ENCODE measurements at places on chromosomes 11 and 22.
A peak's percentile ranks its signal among the peaks of the same experiment; 100 is the strongest.

- no peak for DNase-seq
Observed at GRCh38 chr11:76604081-76604625, 66.4 kb downstream of the LRRC32 start.

DNA sequence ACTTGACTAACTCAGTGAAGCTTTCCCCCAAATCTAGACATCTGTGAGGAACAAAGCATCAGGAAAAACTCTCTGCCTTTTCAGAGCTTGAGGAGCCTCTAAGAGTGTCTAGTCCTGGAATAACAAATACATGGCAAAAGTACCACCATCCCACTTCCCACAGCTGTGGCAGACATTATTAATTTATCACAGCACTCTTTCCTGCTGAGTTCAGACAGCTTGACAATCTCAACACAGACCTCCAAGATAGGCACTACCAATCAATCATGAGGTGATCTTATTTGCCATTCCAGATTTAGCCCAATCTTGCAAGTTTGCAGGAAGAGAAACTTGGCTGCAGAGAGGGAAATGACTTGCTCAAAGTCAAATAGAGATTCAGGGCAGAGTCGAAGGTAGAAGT lies 202.8 kb downstream of the MN1 start:
- no peak for DNase-seq

DNA sequence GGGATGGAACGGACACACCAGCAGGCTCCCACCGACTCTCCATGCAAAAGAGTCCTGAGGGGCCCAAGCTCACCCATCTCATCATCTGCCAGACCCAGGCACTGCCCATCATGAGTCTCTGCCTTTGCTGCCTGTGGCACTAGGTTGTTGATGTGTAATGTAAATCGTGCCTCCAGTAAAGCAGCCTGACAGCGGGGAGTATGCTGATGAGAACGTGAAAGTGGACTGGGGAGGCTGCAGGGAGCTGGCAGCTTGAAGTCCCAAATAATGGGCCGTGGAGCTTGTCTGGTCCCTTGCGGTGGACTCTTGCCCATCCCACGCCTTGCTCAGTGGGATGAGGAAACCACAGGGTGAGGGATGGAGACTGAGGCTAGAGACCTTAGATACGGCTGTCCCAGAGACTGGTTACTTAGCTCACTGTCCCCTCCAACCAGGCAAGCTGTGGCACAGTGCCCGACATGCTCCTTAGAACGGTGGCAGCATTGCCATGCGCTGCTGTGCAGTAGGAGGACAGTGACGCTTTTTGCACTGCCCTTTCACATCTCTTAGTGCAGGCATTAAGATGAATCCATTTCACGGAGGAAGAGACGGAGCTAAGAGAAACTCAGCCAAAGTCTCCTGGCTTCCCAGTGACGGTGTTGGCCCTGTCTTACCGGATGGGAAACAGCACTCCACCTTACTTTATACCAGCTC lies 39.6 kb upstream of the PLET1 start:
- no peak for DNase-seq

GRCh38 chr22:48449466-48450187 lies 1378.0 kb downstream of the BRD1 start:
- DNase-seq: no peak

DNA sequence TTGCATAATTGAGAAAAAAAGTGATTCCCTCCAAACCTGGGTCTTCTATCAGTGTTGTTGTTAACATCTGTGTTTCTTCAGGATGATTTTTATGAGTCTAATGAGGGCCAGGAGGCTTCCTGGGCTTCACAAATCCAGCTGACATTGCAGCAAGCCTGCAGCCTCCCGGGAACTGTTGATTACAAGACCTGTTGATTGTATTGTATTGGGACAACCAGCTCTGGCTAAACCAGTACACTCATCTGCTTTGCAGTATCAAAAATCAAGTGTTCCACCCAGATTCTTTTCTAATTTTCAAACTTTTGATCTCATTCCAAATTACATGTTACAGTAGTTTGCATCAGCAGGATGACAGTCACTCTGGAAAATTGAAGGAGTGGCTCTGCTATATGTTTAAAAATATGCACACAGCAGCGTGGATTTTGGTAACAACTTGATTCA lies 16.1 kb upstream of the PRSS23 start:
- DNase-seq: no peak

GRCh38 chr11:113645593-113646349 lies 60.3 kb downstream of the TMPRSS5 start:
- no peak for DNase-seq

- no peak for DNase-seq
Observed at GRCh38 chr11:100687630-100688395, 725 bp downstream of the ARHGAP42 start.

GRCh38 chr11:115545581-115546210 lies 41.5 kb upstream of the CADM1 start:
- no peak for DNase-seq

DNA sequence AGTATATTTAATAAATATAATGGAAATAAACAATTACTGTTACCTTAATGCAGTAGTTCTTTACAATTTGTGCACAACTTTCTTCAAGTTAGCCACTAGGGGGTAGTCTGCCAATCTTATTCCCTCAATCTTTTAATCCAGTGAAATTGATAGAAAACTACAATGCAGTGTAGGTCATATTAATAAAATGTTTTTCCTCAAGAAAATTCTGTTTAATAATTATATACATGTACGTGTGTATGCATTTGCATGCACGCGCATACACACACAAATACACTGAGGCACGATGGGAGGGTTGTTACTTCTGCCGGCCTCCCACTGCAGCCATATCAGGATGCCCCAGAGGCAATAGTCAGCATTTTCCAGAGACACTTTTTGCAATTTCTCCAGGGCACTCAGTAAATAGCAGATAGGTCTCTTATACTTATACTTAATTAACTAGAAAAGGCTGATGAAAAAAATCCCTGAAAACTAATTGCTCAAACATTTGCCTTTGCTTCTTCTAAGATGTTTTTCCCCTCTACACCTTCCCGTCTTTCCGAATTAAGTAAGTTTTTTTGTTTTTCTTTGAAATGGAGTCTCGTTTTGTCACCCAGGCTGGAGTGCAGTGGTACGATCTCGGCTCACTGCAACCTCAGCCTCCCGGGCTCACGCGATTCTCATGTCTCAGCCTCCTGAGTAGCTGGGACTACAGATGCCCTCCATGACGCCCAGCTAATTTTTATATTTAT lies 3.1 kb downstream of the GAB2 start:
- no peak for DNase-seq

DNA sequence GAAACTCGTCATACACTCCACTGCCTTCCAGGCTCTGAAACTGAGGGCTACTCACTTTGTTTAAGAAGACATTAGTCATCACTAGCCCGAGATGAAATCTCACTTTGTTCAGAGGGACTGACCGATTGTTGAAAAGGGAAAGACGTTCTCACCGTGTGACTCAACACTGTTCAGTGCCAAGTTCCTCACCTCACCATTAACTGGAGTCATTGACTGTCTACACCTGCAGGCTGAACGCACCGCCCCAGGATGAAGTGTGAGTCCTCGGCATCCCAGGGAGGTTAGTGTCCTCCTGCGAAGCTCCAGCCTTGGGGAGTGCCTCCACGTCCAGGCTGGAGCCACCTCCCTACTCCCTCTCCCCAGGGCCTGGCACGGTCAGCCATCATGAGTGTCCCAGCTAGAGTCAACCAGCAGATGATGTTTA lies 30.4 kb downstream of the FADD start:
- no peak for DNase-seq

- no peak for DNase-seq
Observed at GRCh38 chr22:24474221-24474620, 20.9 kb upstream of the UPB1 start.

GRCh38 chr11:70059971-70060370 lies 18.1 kb upstream of the ANO1 start:
- no peak for DNase-seq

GRCh38 chr11:111137846-111138245 lies 107.7 kb upstream of the POU2AF2 start:
- no peak for DNase-seq

DNA sequence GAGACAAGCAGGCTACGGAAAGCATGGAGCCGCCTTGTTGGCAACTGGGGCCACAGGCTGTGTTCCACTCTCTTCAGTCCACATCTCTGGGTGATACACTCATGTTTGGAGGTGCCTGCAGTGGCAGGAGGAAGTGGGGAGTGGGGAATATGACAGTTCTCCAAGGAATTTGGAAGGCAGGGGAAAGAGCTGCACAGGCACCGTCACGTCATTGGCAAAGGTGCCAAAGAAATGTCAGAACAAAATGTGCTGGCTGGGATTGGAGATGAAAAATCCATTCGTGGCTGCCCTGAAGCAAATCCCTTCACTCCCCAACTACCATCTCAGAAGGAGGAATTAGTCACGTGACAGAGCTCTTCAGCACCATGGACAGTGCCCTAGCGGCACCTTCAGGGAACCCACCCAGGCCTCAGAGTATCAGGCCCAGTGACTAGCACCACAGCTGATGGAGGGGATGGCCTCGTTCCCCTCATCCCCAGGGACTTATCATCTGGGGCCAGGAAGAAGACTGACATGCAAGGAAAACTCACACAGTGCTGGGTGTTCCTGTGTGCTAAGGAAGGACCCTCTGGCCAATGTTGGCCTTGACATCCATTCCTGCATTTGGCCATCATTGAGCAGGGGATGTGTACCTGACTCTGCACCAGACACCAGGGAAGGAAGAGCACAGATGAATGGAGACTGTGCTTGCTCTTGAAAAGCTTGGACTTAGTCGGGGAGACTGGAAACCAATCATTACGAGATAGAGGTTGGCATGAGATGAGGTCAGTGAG lies 48.5 kb upstream of the PRDM11 start:
- DNase-seq: peak; percentile 20

DNA sequence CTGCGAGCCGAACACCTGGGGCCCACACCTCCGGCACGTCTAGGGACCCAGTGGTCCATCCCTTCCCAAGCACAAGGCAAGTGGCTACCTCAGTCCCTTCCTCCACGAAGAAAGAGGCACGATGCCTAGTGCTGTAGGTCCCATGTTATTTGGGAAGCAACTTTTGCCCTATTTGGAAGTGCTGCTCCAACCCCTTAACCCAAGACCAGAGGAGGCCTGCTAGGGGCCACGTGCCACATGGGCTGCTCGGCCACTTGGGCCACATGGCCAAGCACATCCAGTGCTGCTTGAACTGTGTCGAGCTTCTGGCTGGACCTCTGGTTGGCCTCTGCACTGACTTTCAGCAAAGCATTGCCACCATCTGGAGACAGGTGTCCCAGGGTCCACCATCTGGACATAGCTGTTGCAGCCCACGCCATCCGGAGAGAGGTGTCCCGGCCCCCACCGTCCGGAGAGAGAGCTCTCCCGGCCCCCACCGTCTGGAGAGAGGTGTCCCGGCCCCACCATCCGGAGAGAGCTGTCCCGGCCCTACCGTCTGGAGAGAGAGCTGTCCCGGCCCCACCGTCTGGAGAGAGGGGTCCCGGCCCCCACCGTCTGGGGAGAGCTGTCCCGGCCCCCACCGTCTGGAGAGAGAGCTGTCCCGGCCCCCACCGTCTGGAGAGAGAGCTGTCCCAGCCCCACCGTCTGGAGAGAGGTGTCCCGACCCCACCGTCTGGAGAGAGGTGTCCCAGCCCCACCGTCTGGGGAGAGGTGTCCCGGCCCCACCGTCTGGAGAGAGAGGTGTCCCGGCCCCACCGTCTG lies 6.5 kb upstream of the B4GALNT4 start:
- no peak for DNase-seq

DNA sequence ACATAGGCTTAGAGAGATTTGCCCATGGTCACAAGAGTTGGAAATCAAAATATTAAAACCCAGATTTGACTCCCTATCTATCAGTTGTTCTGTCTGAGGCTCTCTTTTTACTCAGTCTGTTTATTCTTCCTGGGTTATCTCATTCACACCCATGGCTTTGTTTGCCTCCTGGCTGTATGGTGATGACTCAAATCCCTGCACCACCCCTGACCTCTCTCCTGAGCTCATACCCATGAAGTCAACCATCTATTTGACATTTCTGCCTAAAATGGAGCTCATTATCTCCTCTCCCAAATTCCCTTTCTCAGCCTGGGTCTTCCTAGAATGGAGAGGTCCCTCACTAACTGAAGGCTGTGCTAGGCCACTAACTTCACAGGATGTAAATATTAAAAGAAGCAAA lies 27.8 kb upstream of the CCDC134 start:
- DNase-seq: no peak

GRCh38 chr22:28570696-28571373 lies 108.8 kb downstream of the TTC28 start:
- no peak for DNase-seq

GRCh38 chr22:36928196-36928595 lies 14.8 kb downstream of the CSF2RB start:
- DNase-seq: no peak

GRCh38 chr22:29784451-29785361 lies 17.5 kb downstream of the UQCR10 start:
- DNase-seq: no peak

DNA sequence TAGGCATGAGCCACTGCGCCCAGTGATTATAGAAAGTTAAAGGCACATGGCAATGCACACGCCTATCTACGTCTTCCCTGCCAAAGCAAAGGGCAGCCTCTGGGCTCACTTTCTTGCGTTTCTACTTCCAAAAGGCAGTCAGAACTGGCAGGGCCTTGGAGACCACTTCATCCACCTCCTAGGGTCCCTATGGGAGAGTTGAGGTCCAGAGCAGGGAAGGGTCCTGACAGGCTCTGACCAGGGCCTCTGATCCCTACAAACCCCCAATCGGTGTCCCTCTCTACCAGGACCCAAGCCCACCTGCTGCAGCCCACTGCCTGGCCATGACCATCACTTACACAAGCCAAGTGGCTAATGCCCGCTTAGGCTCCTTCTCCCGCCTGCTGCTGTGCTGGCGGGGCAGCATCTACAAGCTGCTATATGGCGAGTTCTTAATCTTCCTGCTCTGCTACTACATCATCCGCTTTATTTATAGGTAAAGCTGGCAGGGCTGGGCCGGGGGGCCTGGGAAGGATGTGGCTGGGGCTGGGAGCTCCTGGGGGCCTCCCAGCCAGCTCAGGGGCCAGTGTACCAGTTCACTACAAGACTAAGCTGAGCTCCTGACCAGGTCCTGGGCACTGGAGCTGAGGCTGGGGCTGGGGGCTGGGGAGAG lies 1.5 kb downstream of the BEST1 start:
- no peak for DNase-seq

DNA sequence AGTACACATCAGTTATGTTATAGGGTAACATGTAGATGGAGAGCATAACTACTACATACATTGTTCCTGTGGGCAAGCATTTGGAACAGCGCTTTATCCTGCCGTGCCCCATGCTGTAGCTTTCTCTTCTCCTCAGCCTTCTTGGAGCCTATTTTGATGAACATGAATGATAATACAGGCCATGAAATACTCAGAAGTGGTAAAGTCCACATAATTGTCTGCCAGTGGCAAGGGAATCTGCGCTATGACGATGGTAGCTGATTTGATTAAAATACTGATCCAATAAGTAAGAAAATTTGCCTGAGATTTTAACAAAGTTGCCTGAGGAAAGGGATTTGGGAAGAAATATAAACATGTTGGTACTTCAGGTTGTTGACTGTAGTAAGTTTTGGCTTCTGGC lies 23.3 kb downstream of the ALKBH3 start:
- DNase-seq: no peak
